ENCODE measurements at places on chromosomes 6 and 20.

DNA sequence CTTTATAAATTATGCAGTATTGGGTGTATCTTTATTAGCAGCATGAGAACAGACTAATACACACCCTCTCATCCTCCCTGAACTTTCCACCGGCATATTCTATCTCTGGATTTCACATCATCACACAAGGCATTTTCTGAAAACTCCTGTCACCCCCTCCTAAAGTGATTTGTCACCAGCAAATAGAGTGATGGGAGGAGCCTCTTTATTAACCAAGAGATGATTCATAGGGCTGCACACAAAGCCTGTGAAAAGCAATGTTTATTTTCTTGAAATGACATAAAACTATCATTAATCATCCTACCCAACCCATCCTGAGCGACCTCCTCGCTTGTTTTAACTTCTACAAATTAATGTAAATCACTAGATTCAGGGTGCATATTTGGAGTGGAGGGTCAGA, 394.7 kb upstream of the SULF2 start:
- DNase-seq: no peak

- no peak for DNase-seq
Observed at GRCh38 chr6:151230277-151230577, 9.5 kb upstream of the AKAP12 start.

- no peak for DNase-seq
Observed at GRCh38 chr6:35634316-35634715, 54.4 kb downstream of the FKBP5 start.

DNA sequence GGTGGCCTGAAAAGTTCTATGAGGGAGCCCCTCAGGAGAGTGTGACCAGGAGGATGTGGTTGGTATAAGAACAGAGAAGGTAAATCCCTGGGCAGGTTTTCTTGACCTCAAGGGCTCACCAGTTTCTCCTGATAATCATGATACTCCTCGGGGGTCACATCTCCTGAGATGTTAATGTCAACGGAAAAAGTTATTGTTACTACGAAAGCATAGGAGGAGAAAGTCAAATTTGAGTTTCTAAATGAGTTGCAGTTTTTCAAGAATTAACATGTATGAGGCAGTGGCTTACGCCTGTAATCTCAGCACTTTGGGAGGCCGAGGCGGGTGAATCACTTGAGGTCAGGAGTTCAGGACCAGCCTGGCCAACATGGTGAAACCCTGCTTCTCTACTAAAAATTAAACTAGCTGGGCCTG, 23.4 kb downstream of the MGME1 start:
- no peak for DNase-seq

- DNase-seq: no peak
Observed at GRCh38 chr6:105519954-105520353, 117.1 kb upstream of the PREP start.

DNA sequence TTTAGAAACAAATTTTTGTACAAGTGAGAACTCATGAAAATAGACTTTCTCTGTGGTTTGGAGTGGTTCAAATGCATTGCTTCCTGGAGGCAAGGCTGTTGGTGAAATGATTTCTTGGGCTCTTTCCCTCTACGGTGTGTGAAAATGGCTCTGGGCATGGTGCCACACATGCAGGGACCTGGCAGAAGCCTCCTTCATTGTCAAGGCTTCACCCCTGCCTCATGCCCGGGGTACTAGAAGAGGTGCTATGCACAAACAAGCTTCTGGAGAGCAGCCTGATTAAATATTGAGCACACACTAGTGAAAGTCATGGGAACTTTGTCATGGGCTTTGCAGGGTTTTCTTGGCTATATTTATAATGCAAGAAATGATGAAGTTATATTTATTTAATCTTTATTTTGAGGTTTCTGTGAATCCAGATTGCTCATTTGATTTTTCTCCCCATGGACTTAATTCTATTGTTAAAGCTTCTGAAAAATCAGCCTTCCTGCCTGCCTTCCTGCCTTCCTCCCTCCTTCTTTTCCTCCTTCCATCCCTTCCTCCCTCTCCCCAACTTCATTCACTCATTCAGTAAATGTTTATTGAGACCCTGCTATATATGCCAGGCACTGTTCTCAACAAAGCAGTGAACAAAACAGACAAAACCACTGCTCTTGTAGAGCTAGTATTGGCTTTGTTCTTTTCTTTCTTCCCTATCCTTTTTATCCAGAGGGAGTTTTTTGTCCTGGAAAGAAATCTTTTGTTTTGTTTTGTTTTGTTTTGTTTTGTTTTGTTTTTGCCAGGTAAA, 21.0 kb downstream of the C6orf89 start:
- no peak for DNase-seq

GRCh38 chr6:125544819-125545218, 204.6 kb upstream of the HEY2 start:
- no peak for DNase-seq

DNA sequence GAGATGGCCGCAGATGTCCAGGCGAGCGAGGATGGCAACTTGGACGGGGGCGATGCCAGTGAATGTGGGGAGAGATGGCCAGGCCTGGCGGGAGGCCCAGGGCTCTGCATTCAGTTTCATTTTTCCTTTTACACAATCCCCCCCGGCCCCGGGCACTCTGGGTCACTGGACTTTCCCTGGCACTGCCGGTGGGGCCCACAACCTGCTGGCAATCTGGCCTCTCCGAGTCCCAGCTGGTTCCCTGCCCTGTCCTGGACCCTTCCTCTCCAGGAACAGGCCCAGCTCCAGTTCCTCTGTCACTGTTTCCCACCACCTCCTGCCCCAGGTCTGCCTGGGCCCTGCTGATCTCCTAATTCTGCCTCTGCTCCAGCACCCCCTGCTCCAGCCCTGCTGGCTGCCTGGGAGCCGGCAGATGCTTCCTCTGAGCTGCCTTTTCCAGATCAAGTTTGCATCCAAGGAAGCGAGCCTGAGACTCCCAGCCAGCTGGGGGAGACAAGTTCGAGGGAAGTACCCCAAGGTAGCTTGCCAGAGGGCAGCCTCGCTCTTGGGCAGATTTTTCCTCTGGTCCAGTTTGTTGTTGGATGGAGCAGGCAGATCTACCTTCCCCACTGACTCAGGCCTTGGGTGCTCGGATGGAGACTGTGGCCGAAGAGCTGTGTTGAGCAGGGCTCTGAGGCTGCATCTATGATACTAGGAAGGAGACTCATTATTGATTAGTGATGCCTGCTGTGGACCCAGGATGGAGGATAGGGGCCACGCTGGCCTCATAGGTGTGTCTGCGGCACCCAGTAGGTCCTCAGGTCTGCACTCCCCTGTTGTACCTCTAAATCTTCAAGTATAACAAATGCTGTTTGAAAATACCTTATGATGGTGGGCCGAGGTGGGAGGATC, 83.2 kb downstream of the CEBPB start:
- DNase-seq: no peak

- DNase-seq: no peak
Observed at GRCh38 chr20:52217689-52218395, 26.3 kb upstream of the ZFP64 start.

- no peak for DNase-seq
Observed at GRCh38 chr6:99349171-99350141, at the start of gene FAXC. FAXC (minus strand) TSS chr6:99349674; CDS start chr6:99349372, 302 bp downstream.

GRCh38 chr6:159097256-159097655, 52.5 kb upstream of the TAGAP start:
- DNase-seq: no peak

DNA sequence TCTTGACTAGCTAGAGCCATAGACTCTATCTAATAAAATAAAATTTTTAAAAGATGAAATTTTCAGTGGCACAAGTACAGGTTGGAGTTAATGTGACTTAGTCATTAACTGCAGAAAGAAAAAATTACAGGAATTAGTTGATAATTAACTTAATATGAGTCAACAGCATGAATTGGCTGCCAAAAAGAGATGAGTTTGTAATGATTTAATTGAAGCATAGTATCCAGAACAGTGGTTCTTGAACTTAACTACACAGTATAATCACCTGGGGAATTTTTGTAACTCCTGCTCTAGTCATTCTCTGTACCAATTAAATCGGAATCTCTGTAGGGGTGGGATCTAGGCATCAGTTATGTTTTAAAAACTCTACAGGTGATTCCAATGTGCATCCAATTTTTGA, 46.3 kb upstream of the HMGN3 start:
- DNase-seq: no peak

- DNase-seq: no peak
Observed at GRCh38 chr6:45212976-45213375, 115.2 kb upstream of the RUNX2 start.

GRCh38 chr20:22827916-22828315, 207.2 kb upstream of the SSTR4 start:
- no peak for DNase-seq

GRCh38 chr6:13229205-13230085, 98.9 kb downstream of the TBC1D7 start:
- DNase-seq: peak; percentile 5

- no peak for DNase-seq
Observed at GRCh38 chr6:148868314-148868713, 121.5 kb downstream of the UST start.

GRCh38 chr6:1062786-1063545, 248.9 kb upstream of the FOXQ1 start:
- no peak for DNase-seq

GRCh38 chr6:111114482-111114881, 27.2 kb downstream of the SLC16A10 start:
- DNase-seq: no peak

DNA sequence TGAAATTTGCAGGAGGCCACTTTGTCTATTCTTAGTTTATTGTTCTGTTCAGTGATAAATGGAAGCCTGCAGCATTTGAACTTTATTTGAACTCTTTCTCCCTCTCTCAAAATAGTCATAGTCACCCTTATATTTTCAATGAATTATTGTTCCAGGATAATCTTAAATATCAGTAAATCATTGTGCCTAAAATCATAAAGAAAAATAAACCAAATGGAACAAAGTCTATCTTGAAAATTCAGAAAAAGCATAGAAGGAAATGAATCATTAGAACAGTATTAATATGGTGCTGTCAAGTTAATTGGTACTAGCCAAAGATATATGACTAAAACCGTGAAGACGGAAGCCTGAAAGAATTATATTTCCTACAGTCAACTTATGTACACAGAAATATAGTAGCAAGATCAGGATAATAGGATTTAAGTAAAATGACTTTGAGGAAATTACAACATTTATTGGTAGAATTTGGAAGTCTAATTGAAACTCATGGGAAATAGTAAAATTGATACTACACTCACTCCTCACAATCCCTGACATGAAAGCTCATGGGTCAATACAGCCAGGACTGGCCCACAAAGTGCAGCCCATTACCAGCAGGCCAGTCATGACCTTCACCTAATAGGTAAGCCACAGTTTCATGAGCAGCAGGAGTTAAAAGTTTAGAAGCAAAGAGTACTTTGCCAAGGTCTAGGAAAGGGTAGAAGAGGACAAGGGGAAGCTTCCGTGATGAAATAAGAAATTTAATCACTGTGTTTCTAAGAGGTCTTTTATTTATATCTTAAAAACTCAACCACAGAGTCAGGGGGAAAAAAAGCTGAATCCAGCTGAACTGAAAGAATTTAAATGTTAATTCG, 119.9 kb upstream of the ENPP5 start:
- no peak for DNase-seq

- no peak for DNase-seq
Observed at GRCh38 chr6:142856624-142857232, 88.2 kb downstream of the HIVEP2 start.

GRCh38 chr6:32953775-32954174, 878 bp upstream of the HLA-DMA start:
- DNase-seq: no peak

GRCh38 chr6:2971420-2972218, at the start of gene SERPINB6:
SERPINB6 (minus strand) TSS chr6:2971567; CDS start chr6:2959332, 12,235 bp downstream.
- no peak for DNase-seq

DNA sequence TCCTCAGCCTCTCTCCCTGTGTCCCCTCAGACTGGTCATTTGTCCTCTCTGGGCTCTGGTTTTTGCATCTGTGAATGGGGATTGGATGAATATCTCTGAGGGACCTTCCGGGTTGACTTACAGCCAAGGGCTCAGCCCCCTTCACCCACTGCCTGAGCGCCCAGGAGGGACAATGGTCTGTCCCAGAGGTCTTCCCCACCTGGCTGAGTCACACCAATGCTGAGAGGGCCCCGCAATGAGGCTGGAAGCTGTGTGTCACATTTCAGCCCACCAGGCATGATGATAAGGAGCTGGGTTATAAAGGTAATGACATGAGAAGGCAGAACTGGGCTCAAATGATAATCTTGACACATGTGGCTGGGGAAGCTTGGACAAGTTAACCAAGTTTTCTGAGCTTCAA, 70.5 kb downstream of the TOX2 start:
- DNase-seq: no peak

DNA sequence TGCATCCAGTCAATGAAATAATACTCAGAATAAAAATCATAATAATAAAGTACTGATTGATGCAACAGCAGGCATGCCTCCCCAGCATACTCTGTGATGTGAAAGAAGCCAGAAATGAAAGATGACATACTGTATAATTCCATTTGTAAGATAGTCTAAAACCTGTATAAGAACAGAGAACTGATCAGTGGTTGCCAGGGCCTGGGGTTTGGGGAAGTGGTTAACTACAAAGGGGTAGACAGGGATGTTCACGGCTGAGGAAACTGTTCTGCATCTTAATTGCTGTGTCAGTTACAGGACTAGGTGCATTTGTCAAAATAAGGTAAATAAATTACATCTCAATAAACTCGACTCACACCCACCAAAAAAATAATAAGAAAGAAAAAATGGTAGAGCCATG, 81.3 kb upstream of the BMP2 start:
- no peak for DNase-seq

- DNase-seq: no peak
Observed at GRCh38 chr6:7846966-7847818, 63.4 kb downstream of the TXNDC5 start.

DNA sequence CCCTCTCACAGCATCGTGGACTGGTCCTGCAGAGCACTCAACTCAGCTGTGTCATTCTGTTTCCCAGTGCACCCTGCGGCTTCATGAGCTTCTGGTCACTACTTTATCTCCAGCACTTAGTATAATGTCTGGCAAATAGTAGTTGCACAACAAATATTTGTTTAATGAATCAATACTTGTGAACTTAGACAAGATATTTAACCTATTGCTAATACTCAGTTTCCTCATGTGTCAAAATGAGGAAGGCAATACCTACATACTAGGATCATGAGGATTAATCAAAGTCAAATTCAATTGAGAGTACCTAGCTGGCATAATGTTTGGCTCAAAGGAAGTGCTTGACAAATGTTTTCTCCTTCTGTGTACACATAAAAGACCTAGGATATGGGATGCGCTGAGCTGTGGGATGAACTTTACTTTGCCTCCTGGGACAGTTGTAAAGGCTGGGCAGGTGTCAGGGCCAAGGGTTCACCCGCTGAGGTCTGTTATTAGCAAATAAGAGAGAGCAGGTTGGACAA, 86.3 kb downstream of the FNDC1 start:
- DNase-seq: no peak

- no peak for DNase-seq
Observed at GRCh38 chr20:62405981-62406513, 1.0 kb downstream of the CABLES2 start.

- no peak for DNase-seq
Observed at GRCh38 chr6:54299542-54300269, 8.5 kb upstream of the TINAG start.

- DNase-seq: no peak
Observed at GRCh38 chr20:11807054-11808048, 110.3 kb upstream of the BTBD3 start.

- DNase-seq: no peak
Observed at GRCh38 chr6:15837205-15837604, 174.4 kb upstream of the DTNBP1 start.

- DNase-seq: no peak
Observed at GRCh38 chr6:6314596-6314995, 5.9 kb downstream of the F13A1 start.

GRCh38 chr6:118535176-118535844, 12.8 kb upstream of the PLN start:
- no peak for DNase-seq

All from Panc1 (cell line).